ENCODE measurements at places on chromosomes 12 and 14. TPM values are rescaled to one million over a fixed set of nuclear protein-coding genes. Genes with fewer than 3 reads are reported as not detected.

The TEX52 gene
- not detected for total RNA-seq

The KRT77 gene
- not detected for total RNA-seq

The STON2 gene
- total RNA-seq = 0.25 TPM

The C14orf132 gene
- total RNA-seq = 23.3 TPM

The KCNH3 gene
- total RNA-seq = 0.12 TPM

All from cardiac ventricle fibroblast (primary cell).